ENCODE measurements at places on chromosomes 12 and 14.

GRCh38 chr14:47220096-47220495, 455.3 kb downstream of the MDGA2 start:
- no peak for DNase-seq

GRCh38 chr14:55816225-55816624, 236.2 kb downstream of the KTN1 start:
- no peak for DNase-seq

- no peak for DNase-seq
Measured at GRCh38 chr14:79483477-79484388, 727.6 kb downstream of the DIO2 start.

DNA sequence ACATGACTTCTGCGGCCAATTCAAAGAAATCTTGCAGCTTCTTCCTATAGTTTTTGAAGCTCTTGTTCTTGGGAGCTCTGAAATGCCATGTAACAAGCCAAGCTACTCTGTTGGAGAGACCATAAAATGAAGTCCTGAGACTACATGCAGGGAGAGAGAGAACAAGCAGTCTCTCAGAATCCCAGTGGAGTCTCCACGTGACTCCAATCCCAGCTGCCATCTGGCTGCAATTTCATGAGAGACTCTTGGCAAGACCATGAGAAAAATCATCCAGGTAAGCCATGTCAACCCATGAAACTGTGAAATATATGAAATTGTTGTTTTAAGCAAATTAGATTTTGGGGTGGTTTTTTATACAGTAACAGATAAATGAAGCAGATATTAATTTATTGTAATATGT, 54.4 kb downstream of the KLRG1 start:
- no peak for DNase-seq

- DNase-seq, result no peak
Measured at GRCh38 chr14:102503641-102504327, 5.8 kb downstream of the ANKRD9 start.

DNA sequence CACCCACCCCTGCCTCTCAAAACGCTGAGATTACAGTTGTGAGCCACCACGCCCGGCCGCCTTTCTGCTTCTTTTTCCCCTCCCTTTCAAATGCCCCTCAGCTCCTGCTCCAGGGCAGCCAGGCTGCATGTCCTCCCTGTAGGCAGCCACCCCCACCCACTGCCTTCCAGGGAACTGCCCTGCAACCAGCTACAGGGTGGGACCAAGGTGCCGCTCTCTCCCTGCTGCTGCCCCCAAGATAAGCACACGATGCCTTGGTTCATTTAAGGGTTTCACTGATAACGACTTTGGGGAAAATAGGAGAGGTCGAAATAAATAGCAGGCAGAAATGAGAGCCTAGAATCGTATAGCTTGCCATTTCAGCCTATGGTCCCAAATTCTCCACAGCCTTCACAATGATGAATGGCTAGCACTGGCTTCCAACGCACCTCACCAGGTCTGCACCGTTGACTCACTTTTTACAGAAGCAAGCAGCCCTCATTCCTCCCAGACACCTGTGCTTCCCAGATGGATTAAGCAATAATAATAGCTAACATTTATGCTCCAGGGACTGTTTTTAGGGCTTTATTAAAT, 40.7 kb downstream of the ATG14 start:
- DNase-seq, result no peak

- DNase-seq, result no peak
Measured at GRCh38 chr12:32331133-32331532, 68.2 kb upstream of the FGD4 start.
